Amygdala (tissue), 56 donors: ENCODE measurements at places on chromosomes 16 and 17.

DNA sequence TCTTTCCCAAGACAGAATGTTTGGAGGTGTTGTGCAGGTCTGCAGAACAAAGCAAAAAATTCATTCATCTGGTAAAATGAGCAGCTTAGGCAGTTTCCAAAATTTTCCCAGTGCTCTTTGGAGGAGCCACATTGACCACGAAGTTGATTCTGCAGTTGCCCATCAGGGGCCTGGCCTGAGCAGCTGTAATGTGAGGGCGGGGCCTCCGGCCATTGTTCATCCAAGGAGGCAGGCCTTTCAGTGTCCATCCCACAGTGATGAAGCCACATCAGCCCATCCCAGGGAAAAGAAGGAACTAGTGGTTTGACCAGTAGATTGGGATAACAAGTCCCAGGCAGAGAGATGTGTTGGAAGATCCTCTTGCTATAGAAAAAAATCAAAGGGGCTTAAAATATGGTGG, 10.1 kb downstream of the UBFD1 start:
- DNase-seq = no peak

GRCh38 chr17:3710951-3711383, 12.7 kb upstream of the HASPIN start:
- no peak for DNase-seq

DNA sequence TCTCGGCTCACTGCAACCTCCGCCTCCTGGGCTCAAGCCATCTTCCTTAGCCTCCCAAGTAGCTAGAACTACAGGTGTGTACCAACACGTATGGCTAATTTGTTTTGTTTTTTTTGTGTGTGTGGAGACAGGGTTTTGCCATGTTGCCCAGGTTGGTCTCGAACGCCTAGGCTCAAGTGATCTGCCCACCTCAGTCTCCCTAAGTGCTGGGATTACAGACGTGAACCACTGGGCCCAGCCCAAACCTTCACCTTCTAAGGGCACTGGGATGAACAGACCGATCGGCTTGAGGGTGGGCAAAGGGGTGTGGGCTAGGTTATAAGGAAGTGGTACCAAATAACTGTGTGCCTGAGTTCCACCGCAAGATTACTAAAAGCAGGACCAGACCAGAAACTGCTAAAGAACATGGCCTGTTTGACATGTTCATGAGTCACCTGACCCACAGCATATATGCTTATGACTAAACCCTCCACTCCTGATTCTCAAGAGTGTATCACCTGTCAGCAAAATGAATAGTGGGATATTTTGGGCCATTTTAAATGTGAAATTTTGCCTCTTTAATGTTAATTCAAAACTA, 8.1 kb downstream of the TMEM97 start:
- DNase-seq = no peak

DNA sequence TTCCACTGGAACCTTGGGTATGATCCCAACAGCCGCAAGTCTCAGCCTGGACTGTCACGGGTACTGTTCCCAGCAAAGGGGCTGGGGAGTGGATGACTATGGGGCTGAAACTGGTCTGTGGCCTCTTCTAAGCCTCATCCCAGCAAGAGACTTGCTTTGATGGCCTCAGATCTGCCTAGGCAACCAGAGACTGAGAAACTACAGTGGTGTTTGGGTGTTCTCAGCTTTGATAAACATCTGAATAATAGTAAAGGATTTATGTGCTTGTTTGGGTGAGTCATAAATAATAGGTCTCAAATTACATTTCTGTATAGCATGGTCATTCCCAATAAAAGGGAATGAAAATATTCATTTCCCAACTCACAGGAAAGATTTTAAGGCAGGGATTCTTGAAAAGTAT, 30.2 kb upstream of the ULK2 start:
- no peak for DNase-seq

DNA sequence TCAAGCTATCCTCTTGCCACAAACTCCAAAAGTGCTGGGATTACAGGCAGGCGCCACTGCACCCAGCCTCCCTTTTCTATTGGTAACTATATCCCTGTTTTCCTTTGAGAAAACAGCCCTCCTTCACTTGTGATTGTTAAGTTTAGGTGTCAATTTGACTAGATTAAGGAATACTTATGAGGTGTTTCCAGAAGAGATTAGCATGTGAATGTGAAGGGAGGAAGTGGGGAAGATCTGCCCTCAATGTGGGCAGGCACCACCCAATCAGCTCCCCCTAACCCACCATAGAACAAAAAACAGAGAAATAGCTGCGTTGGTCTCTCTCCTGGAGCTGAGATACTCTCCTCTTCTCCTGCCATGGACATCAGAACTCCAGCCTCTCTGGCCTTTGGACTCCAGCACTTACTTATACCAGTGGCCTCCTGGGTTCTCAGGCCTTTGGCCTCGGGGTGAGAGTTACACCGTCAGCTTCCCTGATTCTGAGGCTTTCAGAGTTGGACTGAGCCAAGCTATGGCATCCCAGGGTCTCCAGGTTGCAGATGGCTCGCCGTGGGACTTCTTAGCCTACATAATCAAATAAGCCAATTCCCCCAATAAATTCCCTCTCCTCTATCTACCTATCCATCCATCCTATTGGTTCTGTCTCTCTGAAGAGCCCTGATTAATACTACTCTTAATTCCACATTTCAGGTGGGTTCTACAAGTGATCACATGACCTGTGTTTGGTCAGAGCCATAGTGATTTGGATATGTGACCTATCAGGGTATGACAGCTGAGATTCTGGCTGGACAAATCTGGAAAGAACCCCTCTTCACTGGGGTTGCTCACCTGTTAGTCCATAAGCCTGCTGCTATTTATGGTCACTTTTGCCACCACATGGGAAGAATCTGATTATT, 12.0 kb upstream of the STAT3 start:
- DNase-seq = no peak
